ENCODE measurements at places on chromosomes 3 and 15.

- no peak for DNase-seq
Observed at GRCh38 chr15:77607894-77608261, 24.8 kb downstream of the LINGO1 start.

GRCh38 chr3:69766638-69767037 is 27.4 kb downstream of the MITF start:
- no peak for DNase-seq

GRCh38 chr15:77387365-77388105 is 32.4 kb downstream of the PEAK1 start:
- no peak for DNase-seq

DNA sequence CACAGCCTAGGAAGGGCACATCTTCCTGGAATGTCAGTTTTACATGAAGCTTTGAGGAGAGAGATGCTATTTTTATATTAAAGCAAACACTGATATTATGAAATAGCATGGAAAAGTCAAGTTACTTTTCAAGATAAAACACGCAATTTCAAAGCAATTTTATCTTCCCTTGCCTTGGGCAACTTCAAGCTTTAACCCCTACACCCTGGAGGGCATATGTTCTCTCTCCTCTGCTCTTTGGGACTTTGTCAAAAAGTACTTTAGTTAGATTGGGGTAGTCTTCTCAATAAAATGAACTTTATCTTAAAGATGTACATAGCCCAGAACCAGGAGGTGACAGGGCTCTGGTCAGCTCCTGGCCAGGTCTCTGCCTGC is 86.9 kb upstream of the PLXNA1 start:
- DNase-seq: no peak

GRCh38 chr3:12471241-12471640 is 13.0 kb upstream of the TSEN2 start:
- no peak for DNase-seq
